Natural killer cell treated with Interleukin-12 subunit alpha and Interleukin-12 subunit beta and Interleukin-15 and Interleukin-18, amount 100 ng/mL, for 72 hours (primary cell): ENCODE measurements at places on chromosomes 5 and 9.

- no peak for DNase-seq
Measured at GRCh38 chr9:90645721-90646120, 3.1 kb upstream of the DIRAS2 start.

DNA sequence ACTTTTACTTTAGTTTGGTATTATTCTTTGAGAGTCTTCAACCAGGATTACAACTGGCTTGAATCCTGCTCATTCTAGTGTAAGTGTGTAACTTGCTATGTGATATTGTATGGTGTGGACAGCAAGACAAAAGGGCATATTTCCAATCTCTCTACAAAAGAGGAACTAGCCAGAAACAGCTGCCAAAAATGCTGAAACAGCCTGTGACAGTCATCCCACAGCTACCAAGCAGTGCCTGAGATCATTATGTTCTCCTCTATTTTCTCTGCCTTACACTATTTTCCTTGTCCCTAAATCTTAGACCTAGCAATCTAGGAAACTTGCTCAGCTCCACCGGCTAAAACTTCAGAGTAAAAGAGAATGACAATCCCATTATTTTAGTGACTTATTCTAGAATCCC, 42.8 kb downstream of the WDR41 start:
- no peak for DNase-seq

DNA sequence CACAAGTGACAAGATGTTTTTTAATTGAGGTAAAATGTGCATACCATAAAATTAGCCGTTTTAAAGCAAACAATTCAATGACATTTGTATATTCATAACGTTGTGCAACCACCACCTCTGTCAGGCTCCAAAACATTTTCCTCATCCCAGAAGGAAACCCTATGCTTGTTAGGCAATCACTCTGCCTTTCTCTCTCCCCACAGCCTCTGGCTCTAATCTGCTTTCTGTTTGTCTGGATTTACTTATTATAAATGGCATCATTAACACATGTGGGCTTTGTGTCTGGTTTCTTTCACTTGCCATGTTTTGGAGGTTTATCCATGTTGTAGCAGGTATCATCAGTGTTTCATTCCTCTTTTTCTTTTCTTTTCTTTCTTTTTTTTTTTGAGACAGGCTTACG, 1.4 kb upstream of the N4BP3 start:
- DNase-seq, result no peak

DNA sequence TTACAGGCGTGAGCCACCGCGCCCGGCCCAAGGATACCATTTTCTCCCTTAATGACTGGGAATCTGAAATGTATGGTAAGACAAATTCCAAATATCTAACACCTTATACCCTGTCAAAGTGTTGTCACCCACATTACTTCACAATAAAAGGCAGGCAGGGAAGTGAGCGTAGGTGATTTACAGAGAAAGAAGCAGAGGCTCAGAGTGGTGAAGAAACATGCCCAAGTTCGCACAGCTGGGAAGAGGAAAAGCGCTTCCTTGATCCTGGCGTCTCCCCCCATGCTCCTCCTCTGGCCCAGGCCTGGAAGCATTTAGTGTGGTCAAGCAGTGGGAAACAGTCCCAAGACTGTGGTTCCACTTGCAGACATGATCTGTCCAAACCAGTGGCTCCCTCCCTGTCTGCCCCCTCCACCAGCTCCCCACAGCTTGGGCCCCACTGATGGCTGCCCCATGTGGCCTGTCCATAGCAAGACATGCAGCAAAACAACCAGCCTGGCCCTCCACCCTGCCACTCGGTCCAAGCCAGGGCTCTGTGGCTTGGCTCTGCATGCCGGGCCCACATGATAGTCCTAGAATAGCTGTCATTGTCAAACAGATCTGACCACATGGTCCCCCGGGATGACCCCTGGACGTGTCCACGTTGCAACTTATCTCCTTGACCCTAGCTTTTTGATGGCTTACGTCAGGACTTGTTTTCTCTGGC, 107.2 kb downstream of the TTLL11 start:
- no peak for DNase-seq

- no peak for DNase-seq
Measured at GRCh38 chr9:121688681-121689080, 37.2 kb downstream of the DAB2IP start.

DNA sequence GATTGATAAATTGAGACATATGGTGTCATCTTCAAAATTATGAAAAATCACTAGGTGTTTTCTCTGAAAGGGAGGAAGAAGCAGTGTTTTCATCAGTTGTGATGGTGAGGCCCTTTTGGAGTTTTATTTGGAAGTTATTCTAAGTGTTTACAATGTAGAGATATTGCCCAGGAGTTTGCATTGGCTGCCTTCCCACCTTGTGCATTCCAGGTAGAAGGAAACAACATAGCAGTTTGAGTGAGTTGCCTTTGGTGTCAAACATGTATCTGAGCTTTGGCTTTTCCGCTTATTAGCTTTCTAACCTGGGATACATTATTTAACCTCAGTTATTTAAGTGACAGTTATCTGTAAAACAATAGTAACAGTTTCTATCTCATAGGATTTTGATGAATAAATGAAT, 122.5 kb downstream of the SCAMP1 start:
- no peak for DNase-seq

GRCh38 chr9:116437411-116438370, 249.4 kb upstream of the TRIM32 start:
- DNase-seq, result no peak

DNA sequence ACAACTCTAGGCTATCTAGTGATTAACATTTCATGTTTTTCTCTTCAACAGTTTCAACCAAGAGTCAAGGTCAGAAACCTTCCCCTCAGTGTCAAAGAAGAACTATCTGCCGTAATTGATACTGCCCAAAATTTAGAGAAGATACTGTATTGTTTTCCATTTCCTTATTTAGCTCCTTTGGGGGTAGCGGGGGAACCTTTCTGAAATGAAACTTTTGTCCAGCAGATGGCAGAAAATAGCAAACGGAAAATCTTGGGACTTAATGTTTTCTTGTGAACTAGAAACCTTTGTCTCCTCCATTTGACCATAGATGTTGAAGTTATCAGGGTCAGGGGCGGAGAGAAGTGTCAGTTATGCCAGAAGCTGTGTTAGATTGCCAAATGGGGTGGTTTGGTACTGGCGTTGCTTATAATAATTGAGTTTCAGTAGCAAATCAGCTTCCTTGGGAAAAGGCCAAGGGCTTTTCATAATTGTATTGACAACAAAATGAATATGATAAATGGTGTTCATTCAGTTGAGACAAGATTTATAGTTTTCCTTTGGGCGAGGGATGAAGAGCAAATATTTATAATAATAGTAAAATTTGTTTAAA, 101.7 kb upstream of the TLX3 start:
- no peak for DNase-seq

- no peak for DNase-seq
Measured at GRCh38 chr5:95600557-95600956, 19.3 kb upstream of the GPR150 start.

GRCh38 chr9:111096051-111096450, 57.8 kb upstream of the LPAR1 start:
- no peak for DNase-seq

DNA sequence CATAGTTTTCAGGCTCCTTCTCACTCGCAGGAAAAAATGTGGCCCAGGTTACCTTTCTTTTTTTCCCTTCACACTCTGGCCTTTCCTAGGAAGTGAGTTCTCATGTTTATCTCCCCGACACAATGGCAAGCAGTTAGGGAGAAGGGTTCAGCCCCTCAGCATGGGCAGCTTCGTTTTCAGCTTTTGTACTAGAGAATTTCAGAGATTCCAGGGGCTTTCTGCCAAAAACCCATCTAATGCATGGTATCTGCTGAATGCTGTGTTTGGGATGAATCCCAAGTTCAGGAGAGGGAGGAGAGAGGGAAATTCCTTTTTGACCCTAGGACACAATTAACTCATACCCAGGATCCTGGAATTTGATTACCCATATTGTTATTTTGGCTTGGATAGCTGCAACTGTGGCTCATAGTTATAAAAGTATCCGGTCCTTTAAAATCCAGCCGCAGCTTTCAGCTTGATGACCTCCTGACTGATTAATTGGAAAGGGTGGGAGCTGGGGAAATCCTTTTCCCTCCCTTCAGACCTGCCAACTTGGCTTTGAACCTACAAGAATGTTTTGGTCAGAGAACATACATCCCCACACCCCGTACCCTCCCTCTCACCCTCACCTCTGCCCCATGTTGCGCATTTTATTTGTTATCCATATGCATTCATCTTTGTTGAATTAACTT, 78.4 kb downstream of the TMEM252 start:
- DNase-seq, result no peak

DNA sequence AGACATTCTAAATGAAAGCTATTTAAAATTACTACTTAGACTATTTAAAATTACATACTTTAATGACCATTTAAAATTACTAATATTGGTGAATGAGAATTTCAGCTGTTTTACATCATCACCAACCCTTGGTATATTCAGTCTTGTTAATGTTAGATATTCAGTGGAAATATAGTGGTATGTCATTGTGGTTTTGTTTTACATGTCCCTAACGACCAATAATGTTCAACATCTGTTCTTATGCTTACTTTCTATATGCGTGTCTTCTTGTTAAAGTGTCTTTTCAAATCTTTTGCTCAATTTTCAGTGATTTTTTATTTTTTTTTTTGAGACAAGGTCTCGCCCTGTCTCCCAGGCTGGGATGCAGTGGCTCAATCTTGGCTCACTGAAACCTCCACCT, 279.3 kb upstream of the TARS1 start:
- DNase-seq, result no peak

GRCh38 chr5:7848296-7848695, 2.6 kb downstream of the CFAP90 start:
- DNase-seq, result no peak

GRCh38 chr9:19028835-19029451, 4.1 kb downstream of the SAXO1 start:
- DNase-seq, result no peak

DNA sequence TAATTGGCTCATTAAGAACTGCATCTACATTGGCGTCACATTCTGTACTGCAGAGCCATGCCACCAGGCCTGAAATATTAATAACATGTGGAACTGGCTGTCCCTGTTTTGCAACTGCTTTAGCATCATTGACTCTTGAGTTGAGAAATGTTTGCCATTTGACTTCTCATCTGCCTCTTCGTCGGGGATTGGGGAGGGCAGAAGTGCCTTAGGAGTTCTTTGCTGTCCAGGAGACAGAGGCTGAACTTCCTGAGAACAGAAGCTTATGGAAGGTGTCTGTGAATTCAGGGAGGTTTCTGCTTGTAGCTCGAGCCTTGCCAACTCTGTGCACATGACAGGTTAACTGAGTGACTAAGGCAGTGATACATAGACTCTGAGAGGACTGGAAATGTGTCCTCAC, 265.0 kb downstream of the KIF4B start:
- no peak for DNase-seq

GRCh38 chr5:138466900-138467710, 1.8 kb downstream of the EGR1 start:
- DNase-seq, result no peak

DNA sequence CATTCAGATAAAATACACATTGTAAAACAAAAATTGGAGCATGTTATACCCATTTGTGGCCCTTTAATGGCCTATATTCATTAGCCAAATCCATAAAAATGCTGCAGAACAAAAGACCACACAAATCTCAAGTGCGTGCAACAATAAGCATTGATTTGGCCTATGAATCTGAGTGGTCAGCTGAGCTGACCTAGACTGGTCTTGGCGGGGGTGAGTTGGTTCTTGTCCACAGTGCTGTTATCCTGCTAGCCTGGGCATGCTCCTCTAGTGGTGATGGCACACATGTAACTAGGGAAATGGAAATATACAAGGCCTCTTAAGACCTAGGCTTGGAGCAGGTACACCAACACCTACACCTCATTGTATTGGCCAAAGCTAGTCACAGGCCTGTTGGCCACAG, 122.2 kb upstream of the TBCA start:
- no peak for DNase-seq

GRCh38 chr9:69326261-69326660, 1.2 kb downstream of the ENTREP1 start:
- no peak for DNase-seq

- no peak for DNase-seq
Measured at GRCh38 chr5:81164476-81164875, 68.6 kb upstream of the CKMT2 start.
